Stimulated activated CD8-positive, alpha-beta memory T cell treated with anti-CD3 and anti-CD28 coated beads, Interleukin-7, amount 100 ng/mL, for 1 hour (primary cell): ENCODE measurements at places on chromosomes 5 and 9.

- DNase-seq = no peak
Observed at GRCh38 chr5:89265511-89266179, 382.7 kb upstream of the MEF2C start.

- DNase-seq = no peak
Observed at GRCh38 chr9:14479163-14479560, 165.2 kb upstream of the NFIB start.

- no peak for DNase-seq
Observed at GRCh38 chr9:77598524-77598923, 49.6 kb downstream of the GNA14 start.

- DNase-seq = no peak
Observed at GRCh38 chr5:6583049-6583880, 49.6 kb downstream of the NSUN2 start.

DNA sequence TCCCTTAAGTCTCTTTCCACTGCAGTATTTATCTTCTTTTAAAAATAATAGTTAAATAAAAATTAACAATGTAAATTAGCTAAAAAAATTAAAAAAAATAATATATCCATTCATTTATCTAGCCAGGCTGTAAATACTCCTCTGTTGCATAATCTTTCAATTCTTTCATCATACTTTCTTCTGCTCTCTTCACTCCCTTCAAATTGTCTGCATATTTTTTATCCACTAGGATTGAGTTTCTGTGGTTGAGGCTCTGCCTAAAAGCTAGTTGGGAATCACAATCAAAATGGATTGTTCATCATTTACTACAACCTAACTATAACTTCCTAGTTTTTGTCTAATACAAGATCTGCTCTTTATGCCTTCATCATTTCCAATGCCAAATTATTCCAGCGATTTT is 182.2 kb downstream of the PDE4D start:
- DNase-seq = no peak

GRCh38 chr5:123000731-123001130 is 35.8 kb downstream of the PPIC start:
- DNase-seq = no peak

- no peak for DNase-seq
Observed at GRCh38 chr5:87825583-87825982, 412.9 kb upstream of the CCNH start.

GRCh38 chr9:107547772-107548297 is 58.3 kb upstream of the KLF4 start:
- DNase-seq = no peak

- DNase-seq = no peak
Observed at GRCh38 chr9:137647096-137647714, 28.4 kb downstream of the EHMT1 start.

DNA sequence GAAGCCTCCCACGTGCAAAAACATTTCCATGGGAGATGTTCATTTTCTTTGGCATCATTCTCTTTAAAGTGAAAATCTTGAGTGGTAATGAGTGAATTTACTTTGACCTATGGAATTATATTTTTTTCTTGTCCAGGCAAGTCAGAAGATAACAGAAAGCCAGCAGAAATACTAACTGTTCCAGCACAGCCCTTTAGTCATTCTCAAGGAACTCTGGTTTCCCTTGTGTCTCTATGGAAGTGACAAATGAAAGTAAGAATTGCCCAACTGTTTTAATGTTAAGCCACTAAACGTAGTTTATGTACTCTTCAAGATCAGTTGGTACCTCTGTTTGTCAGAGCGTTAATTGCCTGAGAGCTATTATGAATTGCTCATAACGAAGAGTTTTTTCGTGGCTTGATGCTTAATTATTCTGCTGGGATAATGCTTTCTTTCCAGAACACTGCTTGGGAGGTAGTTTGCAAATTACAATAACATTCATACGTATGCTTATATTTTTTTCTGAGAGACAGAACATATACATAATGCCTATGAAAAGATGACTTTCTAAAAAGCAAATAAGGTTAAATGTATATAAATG is 84.5 kb upstream of the CER1 start:
- DNase-seq = no peak

- no peak for DNase-seq
Observed at GRCh38 chr9:123395276-123395688, 39.3 kb downstream of the CRB2 start.

- DNase-seq = no peak
Observed at GRCh38 chr5:56088967-56089829, 94.4 kb upstream of the IL6ST start.

DNA sequence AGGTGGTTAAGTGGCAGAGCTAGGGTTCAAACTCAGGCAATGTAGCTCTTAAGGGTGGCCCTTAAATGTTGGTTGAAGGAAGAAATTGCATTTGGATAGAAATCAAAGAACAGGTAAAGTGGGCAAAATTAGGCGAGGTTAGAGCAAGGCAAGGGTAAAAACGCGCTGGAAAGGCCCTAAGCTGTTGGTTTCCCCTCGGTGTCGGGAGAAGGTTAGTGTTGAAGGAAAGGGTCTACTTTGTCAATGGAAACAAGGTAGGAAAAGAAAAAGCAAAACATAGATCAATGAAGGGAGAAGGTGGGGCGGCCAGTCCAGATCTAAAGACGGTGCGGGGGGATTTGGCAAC is 431 bp downstream of the FASTKD3 start:
- no peak for DNase-seq

DNA sequence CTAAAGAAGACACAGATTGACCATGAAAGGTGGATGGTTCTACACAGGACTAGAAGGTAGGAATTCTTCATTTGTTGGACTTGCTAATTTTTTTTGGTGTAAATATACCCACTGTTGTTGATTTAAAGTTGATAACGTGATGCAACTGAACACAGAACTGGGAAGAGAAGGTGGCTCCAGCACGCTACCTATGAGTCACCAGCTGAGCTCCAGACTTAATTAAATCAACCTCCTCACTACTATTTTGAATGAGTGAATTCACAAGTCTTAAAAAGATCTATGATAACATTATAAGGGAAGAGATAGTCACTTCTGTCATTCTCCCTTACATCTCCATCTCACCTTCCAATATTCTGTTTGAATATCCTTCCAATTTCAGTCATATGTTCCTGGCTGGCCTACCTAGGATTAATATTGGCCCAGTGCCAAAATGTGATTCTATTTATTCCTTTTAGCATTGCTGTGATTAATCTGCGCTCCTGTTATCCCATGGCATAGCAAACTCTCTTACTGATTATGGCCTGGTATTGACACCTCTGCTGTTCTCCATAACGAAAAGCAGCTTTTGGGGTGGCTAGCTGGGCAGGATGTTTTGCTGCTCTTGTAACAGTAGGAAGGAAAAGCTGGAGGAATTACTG is 135.9 kb upstream of the CCDC152 start:
- DNase-seq = no peak

DNA sequence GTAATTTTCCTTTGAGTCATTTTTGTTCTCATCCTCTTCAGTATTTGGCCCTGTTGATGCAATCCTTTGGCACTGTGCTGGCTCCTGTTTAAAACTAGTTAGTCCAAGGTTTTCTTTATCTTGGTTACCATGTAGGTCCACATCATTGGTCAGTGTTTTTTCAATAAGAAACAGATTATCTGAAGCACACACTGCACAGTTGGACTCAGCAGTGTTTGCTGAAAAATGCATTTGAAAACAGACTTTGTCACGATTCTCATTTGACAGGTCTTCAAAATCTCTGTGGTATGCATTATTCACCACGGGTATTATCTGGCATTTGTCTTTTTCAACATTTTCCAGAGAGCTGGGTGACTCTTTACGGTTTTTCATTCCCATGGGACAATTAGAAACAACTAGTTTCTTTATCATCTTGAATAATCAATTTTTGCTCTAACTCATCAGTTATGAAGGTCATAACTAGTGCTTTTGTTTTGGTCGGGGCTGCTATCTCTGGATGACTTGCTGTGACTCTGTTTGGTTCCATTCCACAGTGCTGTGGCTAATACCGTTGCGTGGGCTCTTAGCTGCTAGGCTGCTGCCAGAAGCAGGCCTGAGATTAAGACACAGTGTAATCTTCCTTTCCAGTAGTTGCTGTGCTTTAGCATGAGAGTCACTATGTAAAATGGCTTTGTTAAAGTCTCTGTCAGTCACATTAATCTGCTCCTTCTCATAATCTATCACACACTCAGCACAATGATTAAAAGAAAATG is 36.2 kb downstream of the NUDT12 start:
- no peak for DNase-seq

GRCh38 chr5:164934561-164934960 is 1429.1 kb downstream of the MAT2B start:
- no peak for DNase-seq

GRCh38 chr5:66742083-66742895 is 146.1 kb downstream of the MAST4 start:
- DNase-seq = no peak

GRCh38 chr9:137128862-137129455 is 10.0 kb upstream of the GRIN1 start:
- no peak for DNase-seq

GRCh38 chr5:56817263-56818014 is 2.1 kb downstream of the MAP3K1 start:
- DNase-seq = no peak

DNA sequence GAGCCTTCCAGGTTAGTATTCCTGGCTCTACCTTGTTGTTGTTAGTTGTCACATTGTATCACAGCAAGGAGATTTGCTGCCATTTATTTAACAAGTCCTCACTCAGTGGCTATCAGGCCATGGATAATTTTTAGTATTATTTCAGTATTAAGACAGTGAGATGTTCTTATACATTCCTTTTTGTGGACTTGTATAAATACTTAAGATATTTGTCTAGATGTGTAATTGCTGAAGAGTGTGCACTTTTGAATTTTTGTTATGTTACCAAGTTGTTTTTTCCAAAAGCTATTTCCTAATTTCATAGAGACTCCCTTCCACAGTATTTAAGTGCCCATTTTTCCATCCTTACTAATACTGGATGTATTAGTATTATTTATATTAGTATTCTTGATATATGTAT is 22.0 kb downstream of the SLC36A1 start:
- DNase-seq = no peak

GRCh38 chr5:66869347-66869746 is 273.2 kb downstream of the MAST4 start:
- no peak for DNase-seq

DNA sequence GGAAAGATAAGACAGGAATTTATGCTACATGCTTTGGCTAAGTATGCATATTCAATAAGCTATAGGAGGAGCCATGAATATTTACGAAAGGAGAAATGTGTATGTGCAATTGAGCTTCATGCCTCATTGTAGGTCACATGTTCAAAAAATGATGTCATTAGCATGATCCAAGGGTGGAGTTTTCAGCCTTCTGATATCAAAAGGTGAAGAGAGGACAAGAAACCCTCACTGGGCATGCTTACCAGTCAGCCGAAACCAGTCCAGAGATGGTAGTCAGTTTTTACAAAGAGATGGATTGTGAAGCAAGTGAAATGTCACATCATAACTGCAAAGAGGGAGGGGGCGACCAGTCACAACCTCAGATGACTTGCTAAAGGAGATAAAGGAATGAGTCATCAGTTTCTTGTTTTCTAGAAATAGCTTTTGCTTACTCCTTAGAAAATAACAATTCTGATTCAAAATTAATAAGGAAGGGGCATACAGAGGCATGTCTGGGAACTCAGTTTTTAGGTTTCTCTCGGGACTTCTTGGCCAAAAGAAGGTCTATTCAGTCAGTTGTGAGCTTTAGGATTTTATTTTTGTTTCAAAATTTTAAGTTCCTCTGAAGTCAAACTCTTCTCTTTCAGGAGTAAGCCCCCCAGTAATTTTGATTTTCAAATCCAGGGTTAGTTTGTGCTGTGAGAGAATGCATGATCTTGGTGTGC is 1067.8 kb upstream of the EDIL3 start:
- DNase-seq = no peak

- no peak for DNase-seq
Observed at GRCh38 chr9:130823435-130823834, 11.6 kb upstream of the ABL1 start.

GRCh38 chr5:150176745-150177477 is 10.3 kb downstream of the CDX1 start:
- no peak for DNase-seq

- DNase-seq = no peak
Observed at GRCh38 chr9:128288273-128289004, 12.4 kb downstream of the SWI5 start.

DNA sequence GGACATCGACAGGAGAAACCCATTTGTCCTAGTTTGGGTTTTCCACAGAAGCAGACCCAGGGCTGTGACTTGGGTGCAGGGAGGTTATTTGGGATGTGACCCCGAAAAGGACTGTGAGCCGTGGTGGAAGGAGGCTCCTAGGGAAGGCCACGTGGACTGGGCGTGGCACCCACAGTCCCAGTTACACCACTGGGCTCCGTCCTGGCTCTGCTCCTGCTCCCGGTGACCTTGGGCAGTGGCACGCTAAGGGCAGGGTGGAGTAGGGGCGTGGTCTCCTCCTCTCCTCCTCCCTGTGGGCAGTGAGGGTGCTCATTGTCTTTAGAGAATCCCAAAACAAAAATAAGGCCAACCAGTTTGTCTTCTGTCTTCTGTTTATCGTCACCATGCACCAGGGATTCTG is 190.1 kb downstream of the GADD45G start:
- DNase-seq = no peak
